ENCODE measurements at places on chromosomes 7 and 10. TPM values are rescaled to one million over a fixed set of nuclear protein-coding genes. Genes with fewer than 3 reads are reported as not detected.

Gene ADARB2
- total RNA-seq, result not detected

Gene PDK4
- total RNA-seq, result under 0.01 TPM

Gene VWDE
- total RNA-seq, result 0.30 TPM

Gene SCIN
- total RNA-seq, result 6.2 TPM

Gene IFIT1B
- not detected for total RNA-seq

Gene TRA2A
- 28.1 TPM for total RNA-seq

Gene PIP
- total RNA-seq, result not detected

All from smooth muscle cell of the umbilical artery (primary cell).